ENCODE measurements at places on chromosomes 6 and 20.

GRCh38 chr6:122033564-122034181 is 365.8 kb upstream of the HSF2 start:
- peak; percentile 63 for DNase-seq

DNA sequence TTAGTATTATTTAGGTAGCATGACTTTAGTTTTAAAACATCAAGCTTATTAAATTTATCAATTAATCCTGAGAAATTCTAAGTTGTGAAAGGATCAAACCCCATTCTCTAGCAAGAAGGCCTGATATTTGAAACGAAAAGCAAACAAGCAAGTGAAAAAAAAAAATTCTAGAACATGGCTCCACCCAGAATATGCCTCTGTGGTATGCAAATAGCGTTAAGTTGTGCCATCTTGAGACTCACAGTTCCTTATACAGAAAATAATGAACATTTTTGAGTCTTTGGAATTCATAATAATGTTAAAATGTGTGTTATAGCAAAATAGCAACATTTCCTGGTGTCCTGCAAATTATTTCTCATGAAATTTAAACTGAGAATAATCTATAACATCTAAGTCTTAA is 42.0 kb downstream of the TRDN start:
- DNase-seq, result no peak

DNA sequence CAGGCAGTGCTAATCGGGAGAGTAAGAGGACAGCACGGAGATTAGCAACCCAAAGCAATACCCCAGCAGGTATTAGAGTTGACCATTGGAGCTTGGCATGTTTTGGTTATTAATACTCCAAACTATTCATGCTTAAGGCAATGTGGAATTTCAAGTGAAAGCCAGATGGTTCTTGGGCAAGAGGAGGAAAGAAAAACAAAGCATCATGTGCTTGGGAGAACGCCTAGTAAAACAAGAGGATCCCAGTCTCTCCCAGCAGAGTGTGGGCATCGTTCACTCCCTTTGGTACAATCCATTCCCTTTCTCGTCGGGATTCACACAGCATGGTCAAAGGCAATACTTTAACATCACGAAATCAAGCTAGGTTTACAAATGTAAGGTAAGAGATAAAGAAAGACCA is 349.8 kb downstream of the PRKN start:
- no peak for DNase-seq

GRCh38 chr20:51461306-51461705 is 81.2 kb downstream of the NFATC2 start:
- no peak for DNase-seq

DNA sequence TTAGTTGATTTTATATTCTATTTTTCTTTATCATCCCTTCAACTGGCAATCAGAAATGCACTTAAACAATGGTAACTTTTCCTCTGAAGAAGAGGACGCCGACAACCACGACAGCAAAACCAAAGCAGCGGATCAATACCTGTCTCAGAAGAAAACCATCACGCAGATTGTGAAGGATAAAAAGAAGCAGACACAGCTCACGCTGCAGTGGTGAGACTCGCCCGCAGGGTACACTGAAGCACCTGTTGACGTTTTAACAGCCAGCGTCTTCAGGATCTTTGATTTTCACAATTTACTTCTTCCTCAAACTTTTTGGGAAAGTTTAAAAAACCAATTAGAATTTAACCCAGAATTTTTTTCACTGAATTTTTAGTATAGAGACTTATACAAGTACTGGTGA is 701 bp downstream of the RFX6 start:
- DNase-seq, result no peak

DNA sequence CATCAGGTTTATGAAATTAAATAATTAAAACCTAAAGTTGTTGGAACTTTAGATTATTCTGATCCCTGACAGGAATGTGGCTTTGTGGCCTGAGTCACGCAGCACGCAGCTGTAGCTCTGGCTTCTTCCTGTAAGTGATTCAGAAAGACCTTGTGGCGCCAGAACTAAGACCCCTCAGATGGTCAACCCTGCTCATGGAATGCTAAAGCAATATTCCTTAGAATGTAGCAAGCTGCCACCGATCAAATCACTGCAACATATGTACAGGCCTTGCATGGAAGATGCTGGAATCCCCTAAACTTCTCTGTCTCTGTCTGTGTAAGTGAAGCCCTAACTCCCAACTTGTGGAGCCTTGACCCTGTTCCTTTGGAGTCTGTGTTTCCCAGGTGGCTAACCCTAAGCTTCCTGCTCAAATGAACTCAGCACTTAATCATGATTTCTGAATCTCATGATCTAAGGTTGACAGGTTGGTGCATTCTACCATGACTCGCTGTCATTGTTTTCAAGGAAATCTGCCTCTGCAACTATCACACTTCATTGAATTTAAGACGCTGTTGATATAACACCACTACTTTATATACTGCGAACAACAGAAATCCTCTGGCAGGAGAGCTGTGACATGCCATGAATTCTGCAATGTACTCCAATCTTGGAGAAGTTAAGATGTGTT is 111.2 kb upstream of the CST7 start:
- no peak for DNase-seq

- no peak for DNase-seq
These were observed 157.0 kb upstream of the PLN start for GRCh38 chr6:118391086-118391485.

DNA sequence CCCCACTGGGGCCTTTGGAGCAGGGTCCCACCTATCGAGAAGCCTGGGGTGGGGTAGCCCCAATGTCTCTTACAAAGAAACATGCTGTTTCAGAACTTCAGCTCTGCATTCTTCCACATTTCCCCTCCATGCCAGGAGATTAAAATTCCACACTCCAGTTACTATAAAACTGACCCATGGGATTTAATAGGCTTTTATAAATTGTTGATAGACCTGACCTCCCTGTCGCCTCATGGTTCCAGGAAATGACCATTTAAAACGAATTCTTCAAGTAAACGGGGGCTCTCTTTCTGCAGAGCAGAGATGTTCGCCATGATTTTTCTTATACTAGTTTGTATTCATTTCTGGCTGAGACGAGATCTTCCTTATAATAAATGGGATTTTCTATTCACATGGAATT is 19.3 kb downstream of the RIN2 start:
- no peak for DNase-seq

DNA sequence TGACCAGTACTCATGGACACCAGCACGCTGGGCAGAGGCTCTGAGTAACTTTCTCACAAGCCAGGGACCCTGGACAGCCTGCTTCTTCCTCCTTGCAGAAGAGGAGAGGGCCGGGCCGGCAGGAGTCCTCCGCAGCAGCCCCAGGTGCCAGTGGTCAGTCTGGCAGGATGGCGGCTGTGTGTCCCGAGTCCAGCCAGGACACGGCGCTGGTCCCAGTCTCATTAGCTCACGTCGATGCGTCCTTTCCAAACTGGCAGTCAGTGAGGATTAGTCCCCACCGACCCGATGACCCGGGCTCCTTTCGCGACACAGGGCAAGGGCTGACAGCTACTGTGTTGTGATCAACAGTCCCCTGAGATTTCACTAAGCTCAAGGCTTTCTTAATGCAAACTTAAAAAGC is 267.0 kb downstream of the TAF4 start:
- no peak for DNase-seq

GRCh38 chr6:33272275-33273128 is 627 bp downstream of the RPS18 start:
- no peak for DNase-seq

GRCh38 chr20:6533351-6533750 is 234.1 kb upstream of the BMP2 start:
- no peak for DNase-seq

- DNase-seq, result no peak
These were observed 134.2 kb downstream of the GMDS start for GRCh38 chr6:2111162-2111677.

- no peak for DNase-seq
These were observed 483.8 kb upstream of the EYS start for GRCh38 chr6:66190858-66191257.

DNA sequence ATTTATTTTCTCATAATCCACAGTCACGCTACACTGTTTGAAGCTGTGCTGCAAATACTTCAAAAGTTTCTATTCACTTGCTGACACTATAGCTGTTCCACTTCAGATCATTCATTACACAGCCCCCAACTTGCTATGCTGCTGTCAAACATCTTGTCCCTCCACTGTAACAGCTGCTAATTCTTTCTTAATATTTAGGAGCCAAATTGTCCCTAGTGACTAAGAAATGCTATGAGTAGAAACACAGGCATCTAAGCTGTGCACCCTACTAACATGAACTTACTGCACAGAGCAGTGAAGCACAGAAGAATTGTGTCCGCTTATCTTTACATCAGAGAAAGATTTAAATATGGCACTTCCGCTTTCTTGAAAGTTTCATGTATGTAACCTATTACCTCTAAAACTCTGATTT is 91.3 kb downstream of the PDE10A start:
- DNase-seq, result no peak

- DNase-seq, result peak; percentile 93
These were observed 192.4 kb downstream of the BMP2 start for GRCh38 chr20:6959900-6960312.

DNA sequence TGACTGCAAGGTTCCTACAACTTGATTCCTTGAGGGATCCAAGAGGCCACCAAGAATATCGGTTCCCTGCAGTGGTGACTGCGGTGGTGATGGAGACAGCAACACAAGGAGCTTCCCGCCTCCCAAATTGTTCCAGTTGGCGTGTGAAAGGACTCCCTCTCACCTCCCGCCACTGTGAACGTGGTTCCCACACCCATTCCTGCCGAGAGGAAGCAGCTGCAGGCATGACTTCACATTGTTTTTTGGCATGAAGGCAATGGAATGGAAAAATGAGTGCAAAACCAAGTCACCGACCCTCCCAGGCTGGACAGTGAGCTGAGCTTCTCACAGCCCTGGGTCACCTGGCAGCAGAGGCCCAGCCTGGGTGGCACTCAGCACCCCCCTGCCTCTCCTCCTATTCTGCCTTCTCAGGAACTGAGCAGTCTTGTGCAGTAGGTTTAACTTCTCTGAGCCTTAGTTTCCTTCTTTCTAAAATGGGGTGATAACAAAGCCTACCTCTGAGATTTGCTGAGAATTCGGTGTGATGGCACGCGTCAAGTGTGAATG is 75.0 kb downstream of the CNKSR3 start:
- DNase-seq, result no peak

- no peak for DNase-seq
These were observed 24.2 kb upstream of the COL9A1 start for GRCh38 chr6:70327036-70327435.

- DNase-seq, result no peak
These were observed 23.0 kb downstream of the CEP57L1 start for GRCh38 chr6:109118337-109118736.

GRCh38 chr6:103886951-103887350 is 972.8 kb downstream of the HACE1 start:
- DNase-seq, result no peak

DNA sequence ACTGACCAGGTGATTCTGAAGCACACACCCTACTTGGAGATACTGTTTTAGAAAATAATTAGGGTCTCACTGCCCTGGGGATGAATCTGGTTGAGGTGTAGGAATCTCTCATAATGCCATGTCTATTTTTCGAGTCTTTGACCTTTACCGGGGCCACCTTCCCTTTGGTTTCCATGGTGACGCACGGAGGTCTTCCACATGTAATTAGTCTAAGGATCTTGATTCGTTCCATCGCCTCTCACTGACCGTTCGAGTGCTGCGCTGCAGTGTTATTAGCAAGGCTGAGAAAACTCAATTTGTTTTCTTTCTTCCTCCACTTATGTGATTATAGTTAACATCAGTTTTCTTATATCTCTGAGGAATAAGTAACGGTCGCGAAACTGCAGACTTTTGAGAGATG is 144.3 kb upstream of the SPACA1 start:
- no peak for DNase-seq

DNA sequence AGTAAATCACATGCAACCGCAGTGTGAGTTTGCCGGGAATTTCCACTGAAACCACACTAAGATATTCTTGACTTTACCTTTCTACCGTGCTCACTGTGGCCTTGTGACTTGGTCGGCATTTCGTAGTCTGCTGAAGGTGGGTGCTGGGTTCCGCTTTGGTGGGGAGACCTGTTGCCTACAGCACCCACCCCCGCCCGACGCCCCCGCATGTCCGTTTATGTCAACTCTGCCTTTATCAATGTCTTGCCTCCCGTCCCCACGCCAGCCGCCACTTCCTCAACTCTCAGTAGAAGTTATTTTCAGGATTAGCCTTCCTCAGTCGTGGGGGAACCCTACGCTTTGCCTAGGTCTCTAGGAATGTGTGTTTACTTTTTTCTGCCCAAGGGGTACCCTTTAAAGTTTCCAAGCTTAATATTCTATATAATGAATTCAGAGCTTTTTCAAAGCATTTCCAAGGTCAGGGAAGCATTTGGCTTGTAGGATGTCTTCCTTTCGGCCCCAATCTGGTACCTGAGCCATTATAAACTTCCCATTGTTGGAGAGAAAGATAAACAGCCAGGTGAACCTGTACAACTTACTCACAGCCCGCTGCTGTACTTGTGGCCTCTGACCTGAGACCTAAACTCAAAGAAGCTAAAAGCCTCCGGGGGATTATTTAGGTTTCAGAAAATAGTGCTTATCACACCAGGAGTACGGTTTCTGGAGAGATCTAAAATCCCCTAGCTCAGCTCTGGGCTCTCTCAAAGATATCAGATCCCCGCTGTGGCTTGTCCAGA is 54.2 kb downstream of the TBC1D7 start:
- no peak for DNase-seq

- no peak for DNase-seq
These were observed 255.8 kb upstream of the RAB32 start for GRCh38 chr6:146287691-146288369.

DNA sequence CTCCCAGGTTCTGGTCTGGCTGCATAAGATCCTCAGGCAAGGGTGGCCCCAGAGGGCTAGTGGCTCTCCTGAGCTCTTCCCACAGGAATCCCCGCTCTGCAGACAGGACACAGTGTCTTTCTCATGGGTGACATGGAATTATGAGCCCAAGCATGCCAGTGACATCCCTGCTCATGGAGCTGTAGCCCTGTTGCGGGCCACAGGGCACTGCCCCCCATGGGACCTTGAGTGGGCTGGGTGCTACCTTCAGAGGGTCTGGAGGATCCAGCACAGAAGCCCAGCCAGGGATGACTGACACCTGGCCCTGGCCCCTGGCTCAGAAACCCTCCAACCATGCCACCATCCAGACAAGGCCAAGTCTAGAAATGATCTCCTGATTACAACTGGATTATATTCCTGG is 657.5 kb upstream of the DEFB115 start:
- DNase-seq, result no peak
